ENCODE measurements at places on chromosomes 4 and X.

- no peak for DNase-seq
These were observed 1999.1 kb upstream of the ADGRL3 start for GRCh38 chr4:59200992-59201391.

GRCh38 chr4:176042195-176042594, 23.4 kb upstream of the WDR17 start:
- DNase-seq = no peak

- DNase-seq = no peak
These were observed 37.8 kb upstream of the PSAPL1 start for GRCh38 chr4:7472442-7473013.

DNA sequence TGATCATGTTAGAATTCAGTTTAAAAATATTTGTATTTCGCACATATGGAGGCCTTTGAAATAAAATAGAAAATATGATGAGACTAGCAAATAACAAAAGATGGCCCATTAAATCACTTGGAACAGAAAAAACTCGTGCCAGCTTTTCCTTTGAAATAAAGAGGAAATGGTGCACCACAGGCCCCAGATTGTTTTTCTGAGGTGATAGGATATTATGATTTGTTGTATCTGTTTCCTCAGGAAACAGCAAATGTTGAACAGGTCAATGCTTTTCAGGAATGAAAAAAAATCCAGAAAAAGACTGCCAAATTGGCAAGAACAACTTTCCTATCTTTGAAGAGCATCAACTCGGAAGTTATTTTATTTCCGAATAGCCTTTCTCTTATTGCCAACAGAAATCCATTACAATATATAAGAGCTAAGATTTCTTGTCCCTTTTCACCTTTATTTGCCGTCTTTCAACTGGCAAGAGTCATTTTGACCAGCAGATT, at the start of gene SMR3B:
SMR3B (plus strand) TSS at position 441 of the 491 bp plus-strand sequence. CDS start 1,380 bp downstream, outside the sequence.
- no peak for DNase-seq

DNA sequence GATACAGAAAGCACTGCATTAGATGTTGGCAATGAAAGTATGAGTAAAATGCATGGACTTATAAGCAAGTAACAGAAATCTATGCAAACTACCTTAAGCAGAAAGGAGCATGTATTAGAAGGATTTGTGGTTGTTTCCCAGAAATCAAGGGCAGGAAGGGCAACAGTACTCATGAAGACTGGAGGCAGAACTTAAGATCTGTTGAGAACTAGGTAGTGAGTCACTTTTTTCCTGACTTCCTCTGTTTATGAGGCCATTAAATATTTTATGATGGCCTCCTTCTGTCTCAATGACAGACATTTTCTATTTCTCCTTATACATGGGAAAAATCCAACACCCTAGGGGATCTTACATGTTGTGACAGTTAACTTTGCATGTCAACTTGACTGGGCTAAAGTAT, 398.2 kb downstream of the MID1IP1 start:
- DNase-seq = no peak

DNA sequence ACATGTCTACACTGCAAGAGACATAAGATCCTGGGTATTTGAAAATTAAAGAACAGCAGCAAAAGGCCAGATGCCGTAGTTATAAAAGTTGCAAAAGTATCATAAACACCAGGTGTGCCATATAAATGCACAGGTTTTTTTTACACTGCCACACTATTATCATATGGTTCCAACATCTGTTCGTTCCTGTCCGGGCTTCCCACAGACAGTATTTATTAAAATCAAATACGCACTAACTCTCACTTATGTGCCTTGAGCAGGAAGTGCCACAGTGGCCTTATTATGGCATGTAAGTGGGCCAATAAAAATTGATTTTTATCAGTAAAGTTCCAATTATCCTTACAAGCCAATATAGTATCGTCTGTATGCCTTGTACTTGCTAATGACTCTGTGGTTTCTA, 873.2 kb downstream of the RPA4 start:
- DNase-seq = no peak

- no peak for DNase-seq
These were observed 129.1 kb downstream of the HMX1 start for GRCh38 chr4:8742546-8742945.
